Activated T-cell treated with anti-CD3 and anti-CD28 coated beads, Interleukin-2, amount 50 U/mL, for 72 hours (primary cell): ENCODE measurements at places on chromosomes 2 and 18. TPM values are rescaled to one million over a fixed set of nuclear protein-coding genes. Genes with fewer than 3 reads are reported as not detected.

DNA sequence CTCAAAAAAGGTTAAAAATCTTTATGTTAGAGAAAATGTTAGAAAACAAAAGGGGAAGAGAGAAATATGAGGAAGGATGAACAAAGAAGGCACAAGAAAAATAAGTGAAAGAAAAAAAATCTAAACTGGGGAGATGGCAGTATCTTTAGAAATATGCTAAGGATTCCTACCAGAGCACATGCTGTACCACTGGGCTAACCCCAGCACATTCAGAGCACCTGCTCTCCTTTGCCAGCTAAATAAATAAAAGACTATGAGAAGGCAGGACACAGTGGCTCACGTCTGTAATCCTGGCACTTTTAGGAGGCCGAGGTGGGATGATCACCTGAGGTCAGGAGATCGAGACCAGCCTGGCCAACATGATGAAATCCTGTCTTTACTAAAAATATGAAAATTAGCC lies 92.2 kb upstream of the CDKL4 start:
- H3K27ac ChIP-seq, result no peak overlapping the region
- H3K4me1 ChIP-seq, result no peaks in the 10 kb centered on the region
- peaks cover 4% of the 10 kb centered on the region for H3K36me3 ChIP-seq

DNA sequence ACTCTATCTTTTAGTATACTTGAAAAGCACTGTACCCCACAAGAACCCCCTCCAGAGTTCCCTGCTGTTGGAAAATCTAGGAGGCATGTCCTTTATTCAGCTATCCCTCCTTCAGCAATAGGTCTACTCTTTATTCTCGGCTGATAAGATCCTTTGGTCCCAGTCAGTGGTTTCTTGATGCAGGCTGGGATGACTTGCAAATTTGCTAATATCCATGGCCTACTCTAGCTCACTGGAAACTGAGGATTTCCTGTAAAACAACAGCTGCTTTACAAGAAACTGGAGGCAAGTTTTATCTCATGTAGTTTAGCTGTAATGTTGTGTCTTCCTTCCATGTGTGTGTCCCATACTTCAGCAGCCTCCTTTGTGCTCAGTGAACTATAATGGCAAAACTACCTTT lies 183.9 kb upstream of the SCN7A start:
- H3K27ac ChIP-seq, result no peak overlapping the region
- no peak for DNase-seq
- no peaks in the 10 kb centered on the region for H3K36me3 ChIP-seq
- H3K4me1 ChIP-seq, result no peaks in the 10 kb centered on the region
- H3K27me3 ChIP-seq, result no peaks in the 10 kb centered on the region
- no peak overlapping the region for H3K4me3 ChIP-seq

DNA sequence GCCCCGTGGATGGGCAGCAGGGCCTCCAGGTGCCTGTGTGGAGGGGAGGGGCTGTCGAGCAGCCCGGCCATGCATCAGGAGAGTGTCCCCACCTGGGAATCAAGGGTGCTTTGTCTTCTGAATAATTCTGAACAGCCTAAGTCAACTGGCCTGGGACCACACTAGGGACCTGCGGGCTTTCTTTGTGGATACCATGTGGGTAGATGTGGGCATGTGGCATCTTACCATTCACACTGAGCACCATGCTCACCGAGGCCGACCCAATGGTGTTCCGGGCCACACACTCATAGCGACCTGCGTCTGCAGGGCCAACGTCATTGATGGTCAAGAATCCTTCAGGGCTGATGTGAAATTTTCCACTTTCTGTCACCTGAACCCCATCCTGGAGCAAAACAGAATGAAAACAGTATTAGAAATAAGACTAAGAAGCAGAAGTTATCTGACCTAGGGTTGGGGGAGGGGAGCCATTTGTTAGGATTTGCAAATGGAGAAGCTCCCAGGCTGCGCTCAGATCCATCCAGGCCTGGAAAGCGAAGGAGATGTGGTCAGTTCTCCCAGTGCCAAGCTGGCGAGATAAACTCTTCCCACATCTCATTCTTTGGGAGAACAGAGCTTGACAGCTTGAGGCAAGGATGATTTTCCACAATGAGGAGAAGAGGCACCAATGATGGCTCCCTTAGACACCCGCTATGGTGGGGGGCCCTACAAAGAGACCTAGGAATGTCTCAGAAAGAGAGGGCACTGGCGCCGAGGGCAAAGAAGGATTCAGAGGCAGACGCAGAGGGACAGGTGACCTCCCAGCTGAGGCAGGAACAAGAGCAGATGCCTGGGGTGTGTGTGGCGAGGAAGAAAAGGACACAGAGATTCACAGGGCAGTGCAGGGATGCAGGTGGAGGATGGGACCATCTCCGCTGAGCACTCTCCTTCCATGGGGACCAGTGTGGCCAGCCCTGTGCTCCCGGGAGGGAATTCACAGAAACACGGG lies 83.4 kb downstream of the PXDN start:
- H3K4me1 ChIP-seq, result no peaks in the 10 kb centered on the region
- H3K27ac ChIP-seq, result no peak overlapping the region
- DNase-seq, result no peak
- H3K27me3 ChIP-seq, result no peaks in the 10 kb centered on the region
- H3K36me3 ChIP-seq, result no peaks in the 10 kb centered on the region
- H3K4me3 ChIP-seq, result no peak overlapping the region

- peaks cover 11% of the 10 kb centered on the region for H3K27me3 ChIP-seq
- H3K36me3 ChIP-seq, result peaks cover 3% of the 10 kb centered on the region
- no peak overlapping the region for H3K27ac ChIP-seq
- no peak for DNase-seq
These were observed 818.9 kb upstream of the ACVR2A start for GRCh38 chr2:147025646-147026585.

DNA sequence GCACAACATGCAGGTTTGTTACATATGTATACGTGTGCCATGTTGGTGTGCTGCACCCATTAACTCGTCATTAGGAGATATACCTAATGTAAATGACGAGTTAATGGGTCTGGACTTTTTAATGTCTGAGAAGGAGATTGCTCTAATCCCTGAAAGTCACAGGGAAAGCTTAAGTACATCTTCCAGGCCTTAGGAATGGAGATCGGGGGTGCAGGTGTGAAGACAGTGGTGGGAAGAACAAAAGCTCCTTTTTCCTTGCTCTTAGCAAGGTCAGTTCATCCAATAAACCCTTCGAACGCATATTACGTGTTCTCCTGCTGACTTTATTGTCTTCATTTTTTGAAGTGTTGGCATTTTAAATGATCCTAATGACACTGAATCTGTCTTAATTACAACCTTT lies 50.8 kb upstream of the LAMA1 start:
- H3K4me3 ChIP-seq, result no peak overlapping the region
- DNase-seq, result no peak
- H3K4me1 ChIP-seq, result no peaks in the 10 kb centered on the region
- H3K27ac ChIP-seq, result no peak overlapping the region
- H3K36me3 ChIP-seq, result no peaks in the 10 kb centered on the region

- no peaks in the 10 kb centered on the region for H3K36me3 ChIP-seq
- H3K4me1 ChIP-seq, result peaks cover 53% of the 10 kb centered on the region
- H3K4me3 ChIP-seq, result peak overlapping the region; percentile 67
- peak; percentile 71 for DNase-seq
- peak overlapping the region; percentile 74 for H3K27ac ChIP-seq
These were observed 135.9 kb downstream of the TGIF1 start for GRCh38 chr18:3585656-3586509.

DNA sequence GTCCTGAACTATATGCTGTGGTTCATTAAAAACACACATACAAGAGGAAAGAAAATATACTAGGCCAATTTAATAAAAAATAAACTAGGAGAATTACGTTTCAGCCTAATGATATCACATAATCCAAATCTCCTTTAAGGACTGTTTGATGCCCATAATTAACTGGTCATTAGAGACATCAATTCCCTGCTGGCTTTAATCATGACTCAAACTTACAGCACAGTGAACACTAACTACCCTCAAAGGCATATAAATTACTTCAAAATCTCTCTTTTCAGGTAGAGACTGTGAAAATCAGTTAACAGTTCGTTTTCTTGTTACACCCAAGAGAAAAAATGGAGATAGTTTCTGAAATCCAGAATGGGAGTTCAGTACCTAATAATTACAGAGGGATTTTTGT lies 567.4 kb downstream of the CBLN2 start:
- no peaks in the 10 kb centered on the region for H3K4me1 ChIP-seq
- no peak for DNase-seq
- H3K27ac ChIP-seq, result no peak overlapping the region
- H3K4me3 ChIP-seq, result no peak overlapping the region
- H3K27me3 ChIP-seq, result no peaks in the 10 kb centered on the region
- H3K36me3 ChIP-seq, result no peaks in the 10 kb centered on the region

- H3K27ac ChIP-seq, result no peak overlapping the region
- H3K4me3 ChIP-seq, result no peak overlapping the region
- H3K4me1 ChIP-seq, result no peaks in the 10 kb centered on the region
- no peaks in the 10 kb centered on the region for H3K36me3 ChIP-seq
- DNase-seq, result no peak
These were observed 140.1 kb downstream of the MAIP1 start for GRCh38 chr2:200095436-200095835.

GRCh38 chr18:45326505-45326904 lies 288.8 kb upstream of the SLC14A2 start:
- DNase-seq, result no peak
- no peaks in the 10 kb centered on the region for H3K36me3 ChIP-seq
- H3K27me3 ChIP-seq, result no peaks in the 10 kb centered on the region
- no peak overlapping the region for H3K4me3 ChIP-seq
- H3K27ac ChIP-seq, result no peak overlapping the region
- H3K4me1 ChIP-seq, result no peaks in the 10 kb centered on the region

DNA sequence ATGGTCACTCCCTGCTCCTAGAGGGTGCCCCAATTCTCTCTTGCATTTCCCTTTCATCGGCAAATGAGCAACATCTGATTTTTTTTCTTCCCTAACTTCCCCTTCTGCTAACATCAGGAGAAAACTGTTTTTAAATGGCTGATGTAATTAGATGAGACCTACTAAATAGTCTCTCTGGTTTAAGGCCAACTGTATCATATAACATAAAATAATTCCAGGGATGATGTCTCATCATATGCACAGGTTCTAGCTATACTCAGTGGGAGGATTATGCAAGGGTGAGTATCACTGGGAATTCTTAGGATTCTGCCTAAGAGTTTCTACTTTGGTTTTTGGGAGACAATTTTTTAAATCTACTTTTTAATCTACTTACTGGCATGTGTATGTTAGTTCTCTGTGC lies 193.4 kb downstream of the PARD3B start:
- no peak for DNase-seq
- H3K4me3 ChIP-seq, result no peak overlapping the region
- no peak overlapping the region for H3K27ac ChIP-seq
- no peaks in the 10 kb centered on the region for H3K27me3 ChIP-seq
- no peaks in the 10 kb centered on the region for H3K36me3 ChIP-seq

- H3K4me1 ChIP-seq, result peaks cover 7% of the 10 kb centered on the region
- no peak overlapping the region for H3K4me3 ChIP-seq
- no peaks in the 10 kb centered on the region for H3K36me3 ChIP-seq
- peak overlapping the region; percentile 8 for H3K27ac ChIP-seq
These were observed 79.3 kb downstream of the CLHC1 start for GRCh38 chr2:55152475-55153412.

DNA sequence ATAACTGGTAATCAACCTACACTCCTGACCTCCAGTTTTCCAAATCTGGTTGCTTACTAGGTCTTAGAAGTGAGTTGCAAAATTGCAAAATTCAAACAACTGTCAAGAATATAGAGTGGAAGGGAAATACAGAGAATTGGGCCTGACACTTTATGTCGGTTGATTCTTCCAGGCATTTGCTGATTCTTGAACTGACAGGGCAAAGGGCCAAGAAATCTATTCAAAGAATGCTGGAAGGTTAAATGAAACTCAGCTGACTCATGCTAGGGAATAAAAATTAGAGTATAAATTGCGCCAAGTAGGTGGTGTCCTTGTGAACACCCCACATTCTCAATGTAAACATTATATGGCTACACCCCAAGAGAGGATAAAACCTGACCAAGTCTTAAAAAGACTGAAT lies 21.5 kb upstream of the ZSCAN30 start:
- H3K36me3 ChIP-seq, result peaks cover 24% of the 10 kb centered on the region
- H3K4me3 ChIP-seq, result no peak overlapping the region

DNA sequence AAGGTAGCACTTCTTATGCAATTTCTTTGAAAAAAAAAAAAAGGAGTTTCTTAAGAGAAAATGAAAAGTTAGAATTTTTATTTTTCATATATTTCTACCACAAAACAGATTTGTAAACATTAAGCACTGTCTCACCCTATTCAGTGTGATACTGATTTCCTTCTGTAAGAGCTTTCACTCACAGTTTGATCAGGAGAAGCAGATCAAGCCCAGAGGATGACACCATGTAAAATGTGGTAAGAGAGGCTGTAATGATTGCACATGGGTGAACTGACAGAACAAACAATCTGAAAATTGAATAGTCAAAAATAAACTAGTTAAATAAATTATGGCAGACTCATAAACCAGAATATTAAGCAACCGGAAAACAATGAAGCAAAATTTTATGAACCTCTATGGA lies 54.5 kb downstream of the MEMO1 start:
- H3K36me3 ChIP-seq, result no peaks in the 10 kb centered on the region
- peak overlapping the region; percentile 51 for H3K4me3 ChIP-seq
- H3K27me3 ChIP-seq, result no peaks in the 10 kb centered on the region
- H3K4me1 ChIP-seq, result peaks cover 48% of the 10 kb centered on the region

DNA sequence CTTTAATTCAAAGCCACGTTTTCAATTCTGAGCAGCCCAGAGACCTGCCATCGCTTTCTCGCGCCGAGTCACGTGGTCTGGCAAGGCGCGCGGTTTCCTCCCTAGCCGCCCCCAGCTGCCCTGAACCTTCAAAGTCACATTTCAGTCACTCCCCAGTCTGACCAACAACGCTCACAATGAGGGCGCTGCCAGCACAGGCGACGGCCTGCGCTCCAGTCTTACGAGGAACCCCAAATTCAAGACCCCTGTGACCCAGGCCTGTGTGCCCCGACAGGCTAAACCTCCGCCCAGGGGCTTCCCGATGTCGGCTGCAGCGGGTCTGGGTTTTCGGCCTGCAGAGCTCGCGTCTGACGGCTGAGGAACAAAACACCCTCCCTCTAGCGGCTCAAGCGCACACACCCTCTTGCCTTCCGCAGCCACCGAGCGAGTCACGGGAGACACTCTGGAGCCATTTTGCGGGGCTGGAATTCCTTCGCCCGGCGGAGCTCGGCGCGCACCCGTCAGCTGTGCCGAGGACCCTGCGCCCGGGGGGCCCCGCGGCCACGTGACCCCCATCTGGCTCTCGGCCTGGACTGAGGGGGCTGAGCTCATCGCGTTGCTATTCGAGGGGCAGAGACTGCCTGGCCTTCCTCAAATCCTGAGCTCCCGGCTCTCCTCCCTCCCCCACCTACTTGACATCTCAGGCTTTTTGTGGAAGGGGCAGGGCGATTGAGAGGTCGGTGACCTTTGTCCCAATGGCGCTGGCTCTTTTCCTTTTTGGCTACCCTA lies 69.9 kb upstream of the ITGB6 start:
- DNase-seq, result peak; percentile 79
- peaks cover 15% of the 10 kb centered on the region for H3K27me3 ChIP-seq
- H3K27ac ChIP-seq, result no peak overlapping the region
- H3K4me1 ChIP-seq, result peaks cover 59% of the 10 kb centered on the region
- H3K4me3 ChIP-seq, result peak overlapping the region; percentile 78

Gene TEX44
- total RNA-seq, result not detected

Gene IL18R1
- 68.0 TPM for total RNA-seq

Gene TTC39C
- total RNA-seq, result 41.3 TPM

Gene SOWAHC
- 0.99 TPM for total RNA-seq

Gene ACVR1C
- 3.6 TPM for total RNA-seq
